GM20000 (cell line): ENCODE measurements at places on chromosomes 11 and 22.
A peak's percentile ranks its signal among the peaks of the same experiment; 100 is the strongest.

DNA sequence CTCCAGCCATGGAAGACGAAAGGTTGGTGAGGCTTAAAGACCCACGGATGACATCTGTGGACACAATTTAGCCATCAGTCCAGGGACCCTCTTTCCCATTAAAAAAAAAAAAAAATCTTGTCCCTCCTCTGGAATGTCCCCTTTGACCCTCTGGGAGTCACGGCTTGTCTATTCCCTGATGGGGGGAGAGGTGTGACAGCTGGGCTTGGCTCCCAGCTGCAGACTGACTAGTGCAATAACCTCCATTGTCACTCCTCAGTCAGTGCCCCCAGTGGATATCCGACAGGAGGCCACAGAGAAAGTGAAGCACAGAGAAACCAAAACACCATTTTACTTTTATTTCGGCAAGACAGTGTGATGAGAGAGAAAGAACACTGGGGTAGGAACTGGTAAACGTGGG, 2.7 kb upstream of the VSIG2 start:
- no peak for DNase-seq

GRCh38 chr11:108516125-108516524, 17.9 kb upstream of the POGLUT3 start:
- DNase-seq, result no peak

- no peak for DNase-seq
These were observed 151.9 kb downstream of the LDLRAD3 start for GRCh38 chr11:36095716-36096115.

GRCh38 chr11:111878385-111878848, 548 bp downstream of the FDXACB1 start:
- DNase-seq, result no peak

DNA sequence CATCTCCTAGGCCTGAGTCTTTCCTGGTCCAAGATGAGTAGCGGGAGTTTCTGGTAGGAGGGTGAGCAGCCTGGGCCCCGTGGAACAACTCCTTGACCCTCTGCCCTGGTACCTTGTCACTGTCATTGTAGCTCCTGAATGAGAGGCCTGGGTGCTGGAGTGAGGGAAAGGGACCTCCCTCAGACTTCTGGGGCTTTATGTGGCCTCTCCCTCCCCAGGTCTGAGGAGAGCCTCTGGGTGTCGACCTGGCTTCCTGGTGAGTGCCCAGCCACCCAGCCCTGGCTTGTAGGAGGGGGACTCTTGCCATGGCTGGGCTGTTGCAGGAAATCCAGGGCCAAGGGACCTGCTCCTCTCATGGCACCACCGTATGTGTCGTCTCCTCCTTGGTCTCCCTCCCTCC, 3.9 kb downstream of the P2RY2 start:
- no peak for DNase-seq

DNA sequence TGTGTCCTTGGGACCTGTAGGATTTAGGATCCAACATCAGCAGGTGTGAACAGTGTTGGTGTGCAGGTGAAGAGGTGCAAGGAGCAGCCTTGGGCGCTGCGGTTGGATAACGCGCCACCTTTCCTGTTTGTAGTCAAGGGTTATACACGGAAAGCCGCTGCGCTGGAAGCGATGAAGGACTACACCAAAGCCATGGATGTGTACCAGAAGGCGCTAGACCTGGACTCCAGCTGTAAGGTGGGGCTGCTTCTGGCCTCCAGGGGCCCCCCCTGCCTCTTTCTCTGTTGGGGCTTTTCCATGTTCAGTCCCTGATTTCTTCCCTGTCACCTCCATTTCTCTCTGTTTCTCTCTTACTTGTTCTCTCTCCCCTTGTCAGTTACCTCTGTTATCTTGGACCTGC, 3.5 kb upstream of the FERMT3 start:
- no peak for DNase-seq

- no peak for DNase-seq
These were observed 241.3 kb upstream of the NCAM1 start for GRCh38 chr11:112719736-112720525.

DNA sequence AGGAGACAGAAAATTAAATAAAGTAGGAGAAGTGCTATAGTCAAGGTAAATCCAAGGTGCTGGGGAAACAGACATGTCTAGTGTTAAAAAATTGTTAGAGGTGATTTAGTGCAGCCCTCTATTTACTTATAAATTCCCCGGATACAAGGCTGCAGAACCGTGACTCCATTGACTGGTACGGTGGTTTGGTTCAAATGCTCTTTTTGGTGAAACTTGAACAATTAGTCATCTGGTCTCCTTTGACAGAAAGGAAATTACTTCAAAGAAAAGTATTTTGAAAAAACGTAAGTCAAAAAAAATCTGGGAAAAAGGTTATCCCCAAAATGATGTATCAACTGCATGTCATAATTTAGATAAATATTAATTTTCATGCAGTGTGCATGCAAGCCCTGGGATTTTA, 399.2 kb downstream of the CNTN5 start:
- DNase-seq, result no peak

DNA sequence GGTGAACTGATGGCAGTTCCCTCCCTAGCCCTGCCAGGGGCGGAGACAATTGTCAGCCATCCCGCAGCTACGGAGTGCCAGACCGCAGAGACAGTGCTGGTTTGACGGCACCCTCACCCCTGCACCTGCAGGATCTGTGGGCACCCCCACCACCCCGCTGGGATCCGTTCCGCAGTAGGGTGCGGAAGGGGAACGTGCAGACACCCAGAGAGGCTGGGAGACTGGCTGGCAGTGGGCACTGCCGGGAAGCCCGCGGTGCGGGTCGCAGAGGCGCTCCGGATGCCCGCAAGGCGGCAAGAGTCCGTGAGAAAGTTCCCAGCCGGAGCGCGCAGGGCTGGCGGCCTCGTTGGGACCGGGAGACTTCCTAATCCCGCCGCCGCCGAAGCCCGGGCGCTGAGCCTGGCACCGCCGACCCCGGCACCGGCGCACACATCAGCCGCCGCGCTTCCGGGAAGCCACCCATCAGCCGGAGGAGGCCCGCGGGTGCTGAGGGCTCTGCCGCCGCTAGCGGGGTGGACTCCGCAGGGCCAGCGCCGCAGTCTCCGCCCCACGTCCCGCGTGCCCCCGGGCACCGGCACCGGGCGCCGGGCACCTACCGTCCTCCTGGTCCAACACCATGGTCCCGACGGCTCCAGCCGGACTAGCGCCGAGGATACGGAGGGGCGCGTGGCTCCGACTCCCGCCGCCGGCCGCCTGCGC, 4.3 kb upstream of the LMO1 start:
- peak; percentile 67 for DNase-seq

DNA sequence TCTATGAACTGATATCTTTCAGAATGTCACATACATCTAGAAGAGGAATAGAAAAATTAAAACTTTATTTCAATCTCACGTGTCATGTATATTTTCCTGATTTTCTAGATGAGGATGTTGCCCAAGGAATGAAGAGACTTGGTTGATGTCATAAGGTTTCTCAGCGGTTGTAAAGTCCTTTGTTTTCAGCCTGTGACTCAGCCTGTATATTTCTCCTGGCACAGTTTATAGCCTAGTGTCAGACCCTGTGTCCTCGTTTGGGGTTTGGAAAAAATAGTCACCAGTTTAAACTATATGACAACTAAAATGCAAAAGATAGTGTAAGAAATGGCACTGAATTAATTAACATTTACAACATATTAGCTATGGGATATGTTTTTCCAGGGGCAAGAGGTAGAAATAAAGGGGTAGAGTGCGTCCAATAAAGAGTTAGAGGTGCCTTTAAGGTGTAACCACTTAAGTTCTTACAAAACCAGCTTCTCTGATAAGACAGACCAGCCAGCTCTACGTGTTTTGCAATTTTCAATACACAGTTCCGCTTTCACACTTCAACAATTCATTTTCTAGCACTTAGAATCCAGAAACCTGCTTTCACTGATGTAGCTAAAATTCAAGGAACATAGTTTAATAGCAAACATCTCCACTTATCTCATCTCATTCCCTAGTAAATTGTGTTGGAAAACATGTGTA, 1432.6 kb upstream of the TENM4 start:
- DNase-seq, result no peak

GRCh38 chr11:34034053-34034452, 17.5 kb upstream of the CAPRIN1 start:
- no peak for DNase-seq

DNA sequence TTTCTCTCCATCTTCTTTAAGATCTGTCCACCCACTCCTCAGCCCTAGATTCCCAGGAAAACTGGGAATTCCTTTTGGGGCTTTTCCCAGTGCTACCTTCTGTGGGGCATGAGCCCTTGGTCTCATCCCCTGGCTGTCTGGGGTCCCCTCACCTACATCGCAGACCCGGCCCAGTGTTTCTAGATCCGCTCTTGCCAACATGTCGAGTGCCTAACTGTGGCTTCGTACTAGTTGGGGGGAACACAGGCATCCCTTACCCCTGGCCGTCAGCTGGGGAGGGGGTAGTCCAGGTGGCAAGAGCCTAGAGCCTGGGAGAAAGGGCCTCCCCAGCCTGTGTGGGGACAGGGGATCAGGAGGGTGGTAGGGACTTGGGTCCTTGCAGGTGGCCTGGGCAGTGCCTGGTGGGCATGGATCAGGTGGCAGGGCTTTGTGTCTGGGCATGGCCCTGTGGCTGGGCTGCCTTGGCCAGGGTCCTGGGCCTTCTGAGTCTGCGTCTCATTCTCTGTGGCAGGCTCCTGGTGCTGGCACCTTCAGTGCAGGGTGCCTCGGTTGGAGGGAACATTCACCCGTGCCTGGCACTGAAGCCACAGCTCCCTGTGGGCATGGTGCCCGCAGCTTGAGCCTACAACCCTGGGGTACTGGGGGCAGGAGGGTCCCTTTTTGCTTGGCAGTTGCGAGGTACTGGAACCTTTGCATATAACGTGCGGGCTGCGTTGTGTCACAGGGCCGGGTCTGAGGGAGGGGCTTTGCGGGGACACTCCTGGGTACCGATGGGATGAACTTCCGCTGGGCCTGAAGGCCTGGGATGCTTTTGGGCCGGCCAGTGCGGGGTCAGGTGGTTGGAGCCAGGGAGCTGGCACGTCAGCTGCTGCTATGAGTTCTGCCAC, 4.1 kb downstream of the KCNQ1 start:
- DNase-seq, result no peak

GRCh38 chr11:117769533-117769932, 27.5 kb downstream of the DSCAML1 start:
- DNase-seq, result no peak

DNA sequence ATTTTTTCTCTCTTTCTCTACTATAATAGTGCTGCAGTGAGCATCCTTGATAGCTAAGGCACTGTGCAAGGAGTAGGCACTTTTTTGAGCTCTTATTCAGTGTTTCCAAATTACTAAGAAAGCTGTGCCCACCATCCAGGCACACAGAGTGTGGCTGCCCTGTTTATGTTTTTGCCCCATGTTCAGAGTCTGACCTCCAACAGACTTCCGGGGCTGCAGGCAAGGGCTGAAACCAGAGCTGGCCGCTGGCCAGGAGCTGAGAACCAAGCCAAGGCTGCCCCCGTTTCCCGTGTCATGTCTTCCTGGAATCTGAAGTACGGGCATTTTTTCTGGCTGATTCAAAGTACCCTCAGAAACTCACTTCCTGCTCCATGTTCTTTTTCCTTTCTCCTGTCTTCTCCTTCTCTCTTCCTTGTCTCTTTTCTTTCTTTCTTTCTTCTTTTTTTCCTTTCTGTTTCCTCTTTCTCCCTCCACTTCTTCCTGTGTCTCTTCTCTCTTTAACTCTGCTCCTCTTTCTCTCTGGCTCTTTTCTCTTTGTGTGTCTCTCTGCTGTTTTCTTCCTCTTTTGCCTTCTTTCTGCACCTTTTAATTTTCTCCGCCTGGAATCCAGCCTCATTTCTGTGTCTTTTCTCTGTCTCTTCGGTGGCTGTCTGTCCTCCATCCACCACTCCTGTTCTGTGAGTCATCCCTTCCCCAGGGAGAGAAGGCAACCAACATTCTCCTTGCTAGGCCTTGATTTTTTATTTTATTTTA, 17.0 kb upstream of the KCTD14 start:
- DNase-seq, result peak; percentile 66

- DNase-seq, result peak; percentile 90
These were observed at the start of gene ADSL for GRCh38 chr22:40346185-40347118. Gene ADSL (plus strand): TSS chr22:40346500. CDS start chr22:40346559, 59 bp downstream.

DNA sequence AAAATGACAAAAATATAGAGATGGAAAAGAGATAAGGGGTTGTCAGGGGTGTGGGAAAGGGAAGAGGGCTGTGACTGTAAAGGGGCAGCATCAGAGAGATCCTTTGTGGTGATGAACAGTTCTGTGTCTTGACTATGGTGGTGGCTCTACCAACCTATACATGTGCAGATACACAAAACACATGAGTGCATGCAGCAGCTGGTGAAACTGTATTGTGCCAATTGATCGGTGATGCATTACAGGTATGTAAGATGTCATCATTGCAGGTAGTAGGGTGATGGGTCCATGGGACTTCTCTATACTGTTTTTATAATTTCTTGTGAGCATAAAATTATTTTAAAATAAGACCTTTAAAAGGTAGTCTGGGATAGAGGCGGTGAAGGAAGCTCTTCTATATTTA, 24.1 kb upstream of the ZDHHC13 start:
- DNase-seq, result no peak

DNA sequence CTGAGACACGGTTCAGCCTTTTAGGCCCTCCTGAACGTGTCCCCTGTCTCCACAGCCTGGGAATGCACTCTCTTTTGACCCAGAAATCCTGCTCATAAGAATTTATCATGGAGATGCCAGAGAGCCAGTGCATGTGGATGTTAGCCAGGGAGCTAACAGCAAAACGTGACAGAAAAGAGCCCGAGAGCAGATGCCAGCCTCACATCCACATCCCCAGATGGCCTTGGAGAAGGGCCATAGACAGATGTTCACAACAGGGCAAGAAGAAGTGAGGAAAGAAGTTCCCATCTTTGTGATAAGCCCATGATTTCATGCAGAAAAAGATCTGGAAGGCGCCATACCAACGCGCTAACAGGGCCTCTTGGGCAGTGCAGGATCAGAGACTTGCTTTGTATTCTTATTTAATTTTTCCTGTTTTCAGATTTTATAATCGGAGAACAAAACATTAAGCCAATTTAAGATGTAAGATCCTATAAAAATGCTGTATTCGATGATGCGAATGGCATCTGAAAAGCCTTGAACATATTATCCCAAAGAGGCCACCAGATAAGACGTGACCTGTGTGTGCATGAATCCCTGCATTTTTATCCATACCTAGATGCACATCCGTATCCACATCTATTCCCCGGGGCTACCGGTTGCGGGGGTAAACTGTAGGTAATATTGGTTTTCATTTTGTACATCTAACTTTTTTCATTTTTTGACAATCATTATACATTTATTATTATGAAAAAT, 48.7 kb downstream of the IGLL5 start:
- DNase-seq, result no peak

DNA sequence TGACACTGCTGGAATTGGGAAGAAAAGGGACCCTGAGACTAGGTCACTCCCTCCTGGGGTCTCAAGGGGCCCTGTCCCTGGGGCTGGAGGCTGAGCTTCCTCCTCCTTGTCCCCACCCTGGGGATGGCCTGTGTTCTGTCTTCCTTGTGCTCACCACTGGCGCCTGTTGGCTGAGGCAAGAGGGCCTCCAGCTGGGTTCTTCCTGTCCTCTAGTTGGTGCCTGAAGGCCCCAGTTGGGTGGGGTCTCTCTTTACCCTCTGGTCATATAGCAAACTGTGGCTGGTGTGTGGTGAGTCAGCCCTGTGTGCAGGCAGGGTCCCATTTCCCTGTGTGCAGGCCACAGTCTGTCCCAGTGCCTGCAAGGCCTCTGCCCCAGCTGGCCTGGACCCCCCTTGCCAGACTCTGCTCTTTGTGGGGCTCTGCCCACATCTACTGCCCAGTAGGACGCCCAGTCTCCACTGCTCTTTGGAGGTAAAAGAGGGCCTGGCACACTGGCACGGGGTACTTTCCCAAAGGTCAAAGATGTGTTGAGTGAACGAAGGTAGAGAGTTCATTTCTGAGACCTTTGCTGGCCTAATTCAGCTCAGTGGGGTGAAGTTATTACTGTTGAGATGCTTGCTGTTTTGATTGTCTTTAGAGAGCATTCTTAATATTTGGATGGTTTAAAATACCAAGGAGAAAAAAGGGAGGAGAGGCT, 55.1 kb upstream of the CLDN5 start:
- DNase-seq, result no peak

- DNase-seq, result no peak
These were observed 30.7 kb upstream of the TEF start for GRCh38 chr22:41351011-41351410.
